Thoracic aorta (tissue), 2 donors: ENCODE measurements at places on chromosomes 11 and 22.

DNA sequence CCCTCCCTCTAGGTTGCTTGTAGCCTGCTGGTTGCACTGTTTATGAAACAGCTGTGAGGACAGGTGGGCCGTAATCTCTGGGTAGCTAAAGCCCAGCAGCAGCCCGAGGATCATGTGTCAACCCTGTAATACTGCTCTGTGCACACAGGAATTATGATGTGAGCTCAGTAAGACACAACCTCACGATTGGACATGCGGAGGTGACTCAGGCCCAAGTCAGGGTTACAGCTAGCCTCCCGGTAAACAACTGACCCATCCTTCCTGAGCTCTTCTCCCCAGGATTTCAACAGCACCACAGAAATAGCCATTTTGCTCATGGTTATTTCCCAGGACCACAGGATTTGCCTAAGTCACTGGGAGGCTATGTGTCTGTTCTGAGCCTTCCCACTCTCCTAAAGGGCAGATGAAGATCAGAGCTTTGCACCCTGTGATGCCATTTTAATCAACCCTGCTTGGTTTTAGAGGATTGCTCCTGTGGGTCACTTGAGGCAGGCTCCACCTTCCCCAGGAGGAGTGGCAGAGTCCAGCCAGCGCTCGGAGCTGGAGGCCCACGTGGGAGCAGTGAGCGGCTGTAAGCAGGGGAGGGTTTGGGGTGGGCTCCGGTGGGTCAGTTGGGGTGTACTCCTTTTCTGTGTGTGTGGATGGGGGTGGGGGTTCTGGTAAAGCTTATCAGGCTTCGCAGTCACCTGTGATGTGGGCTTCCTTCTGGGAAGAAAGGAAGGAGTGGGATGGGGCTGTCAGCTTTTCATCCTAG lies at the start of gene AMPD3:
Gene AMPD3 (plus strand): TSS at position 387 of the 754 bp plus-strand sequence. CDS start 6,256 bp downstream, outside the sequence.
- DNase-seq, result no peak

DNA sequence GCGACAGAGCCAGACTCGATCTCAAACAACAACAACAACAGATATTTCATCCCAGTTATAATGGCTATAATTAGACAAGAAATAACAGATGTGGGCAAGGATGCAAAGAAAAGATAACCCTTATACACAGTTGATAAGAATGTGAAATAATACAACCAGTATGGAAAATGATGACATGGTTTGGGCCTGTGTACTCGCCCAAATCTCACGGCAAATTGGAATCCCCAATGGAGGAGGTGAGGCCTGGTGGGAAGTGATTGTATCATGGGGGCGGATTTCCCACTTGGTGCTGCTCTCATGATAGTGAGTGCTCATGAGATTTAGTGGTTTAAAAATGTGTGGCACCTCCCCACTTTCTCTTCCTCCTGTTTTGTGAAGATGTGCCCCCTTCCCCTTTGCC lies 104.1 kb downstream of the C11orf87 start:
- DNase-seq, result no peak

DNA sequence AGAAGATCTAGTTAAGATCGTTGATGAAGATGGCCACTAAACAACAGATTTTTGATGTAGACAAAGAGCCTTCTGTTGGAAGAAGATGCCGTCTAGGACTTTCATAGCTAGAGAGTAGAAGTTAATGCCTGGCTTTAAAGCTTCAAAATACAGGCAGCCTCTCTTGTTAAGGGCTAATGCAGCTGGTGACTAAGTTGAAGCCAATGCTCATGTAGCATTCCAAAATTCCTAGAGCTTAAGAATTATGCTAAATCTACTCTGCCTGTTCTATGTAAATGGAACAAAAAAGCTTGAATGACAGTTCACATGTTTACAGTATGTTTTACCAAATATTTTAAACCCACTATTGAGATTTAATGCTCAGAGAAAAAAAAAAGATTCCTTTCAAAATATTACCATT lies 492.6 kb downstream of the CNTN5 start:
- no peak for DNase-seq

DNA sequence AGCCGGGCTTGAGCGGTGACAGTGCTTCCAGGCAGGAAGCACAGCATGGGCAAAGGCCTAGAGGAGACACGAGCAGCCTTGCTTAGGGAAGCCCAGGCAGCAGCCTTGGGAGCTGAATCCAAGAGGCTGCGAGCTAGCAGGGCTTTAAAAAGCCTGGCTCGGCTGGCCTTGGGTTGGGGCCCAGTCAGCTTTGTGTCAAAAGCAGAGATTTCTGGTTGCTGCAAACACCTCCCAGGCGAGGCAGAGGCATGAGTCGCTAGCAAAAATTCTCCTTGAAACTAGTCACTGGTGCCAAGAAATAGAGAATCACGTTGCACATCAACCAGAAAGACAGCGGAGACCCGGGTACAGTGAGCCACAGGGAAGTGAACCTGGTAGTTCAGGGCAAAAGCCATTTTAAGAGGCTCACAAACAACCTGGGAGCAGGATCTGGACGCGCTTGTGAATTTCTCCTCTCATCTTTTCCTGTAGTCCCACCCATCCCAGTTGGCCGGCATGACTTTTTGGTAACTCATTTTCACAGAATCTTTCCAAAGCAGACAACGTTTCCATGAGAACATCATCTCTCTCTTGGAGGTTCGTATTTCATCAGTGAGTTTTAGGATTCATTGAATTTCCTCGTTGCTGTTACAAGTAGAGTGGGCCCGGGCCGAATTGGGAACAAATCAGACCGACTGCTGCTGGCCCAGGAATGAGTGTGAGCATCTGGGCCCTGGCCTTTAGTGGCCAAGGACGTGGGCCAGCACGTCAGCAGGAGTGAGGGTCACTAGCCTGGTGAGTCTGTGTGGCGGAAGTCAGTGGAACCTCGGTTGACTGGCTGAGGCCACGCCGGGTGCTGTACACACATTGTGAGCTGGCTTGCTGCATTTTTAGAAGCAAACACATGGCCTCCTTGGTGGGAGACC lies 16.4 kb upstream of the FGF4 start:
- DNase-seq, result no peak

DNA sequence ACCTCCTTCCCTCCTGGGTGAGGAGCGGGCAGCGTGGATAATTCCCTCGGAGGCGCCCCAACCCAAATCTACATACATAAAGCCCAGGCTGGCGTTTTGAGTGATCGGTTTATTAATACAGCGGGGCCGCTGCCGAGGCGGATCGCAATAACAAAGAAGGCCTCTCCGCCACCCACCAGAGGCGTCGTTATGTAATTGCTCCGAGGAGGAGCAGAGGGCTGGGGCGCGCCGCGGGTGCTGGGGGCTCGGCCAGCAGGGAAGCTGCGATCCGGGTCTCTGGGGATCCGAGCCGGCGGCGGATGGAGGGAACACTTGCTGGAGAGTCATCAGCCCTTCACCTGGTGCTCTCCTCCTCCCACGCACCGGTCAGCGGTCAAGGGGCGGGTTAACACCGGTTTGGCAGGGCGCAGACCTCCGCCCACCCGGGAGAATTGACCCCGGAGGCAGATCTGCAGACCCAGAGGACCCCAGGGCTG lies 6.4 kb upstream of the TP53I11 start:
- no peak for DNase-seq

GRCh38 chr11:9750551-9750950 lies 86.7 kb downstream of the SWAP70 start:
- no peak for DNase-seq
